Left renal cortex interstitium (tissue), 4 donors: ENCODE measurements at places on chromosomes 11 and 22. TPM values are rescaled to one million over a fixed set of nuclear protein-coding genes. Genes with fewer than 3 reads are reported as not detected.

OR8I2 gene
- polyA plus RNA-seq: not detected

CEND1 gene
- 1.1 TPM for polyA plus RNA-seq

PKDREJ gene
- 0.55 TPM for polyA plus RNA-seq

CASP12 gene
- polyA plus RNA-seq: 0.66 TPM

- peak; percentile 93 for DNase-seq
Measured at GRCh38 chr11:27201454-27202302, 161.1 kb downstream of the BBOX1 start.

- no peak for DNase-seq
Measured at GRCh38 chr11:26583550-26583949, 11.5 kb upstream of the MUC15 start.

GRCh38 chr11:88489030-88489429 is 151.5 kb upstream of the CTSC start:
- DNase-seq: no peak

GRCh38 chr22:45843986-45844385 is 133.0 kb downstream of the WNT7B start:
- DNase-seq: no peak
